ENCODE measurements at places on chromosomes 7 and 10. TPM values are rescaled to one million over a fixed set of nuclear protein-coding genes. Genes with fewer than 3 reads are reported as not detected.

Gene CCNJ
- 6.9 TPM for total RNA-seq

DNA sequence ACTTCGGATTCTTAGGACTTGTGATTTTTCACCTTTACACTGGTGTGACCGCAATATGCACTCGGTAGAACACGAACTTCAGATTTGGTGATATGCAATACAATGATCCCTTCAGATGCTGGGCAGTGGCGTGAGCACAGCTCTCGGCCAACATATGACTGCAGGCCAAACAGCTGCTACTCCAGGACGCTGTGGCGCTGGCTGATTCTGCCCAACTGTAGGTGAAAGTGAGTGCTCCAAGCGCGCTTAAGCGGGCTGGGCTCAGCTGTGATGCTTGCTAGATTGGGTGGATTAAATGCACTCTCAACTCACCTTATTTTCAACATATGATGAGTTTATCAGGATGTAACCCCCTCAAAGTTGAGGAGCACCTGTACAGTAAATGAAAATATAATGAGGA, 137.6 kb upstream of the RET start:
- no peak overlapping the region for H3K4me3 ChIP-seq
- no peaks in the 10 kb centered on the region for H3K4me1 ChIP-seq
- H3K27me3 ChIP-seq: no peaks in the 10 kb centered on the region
- no peak overlapping the region for H3K27ac ChIP-seq
- DNase-seq: no peak

DNA sequence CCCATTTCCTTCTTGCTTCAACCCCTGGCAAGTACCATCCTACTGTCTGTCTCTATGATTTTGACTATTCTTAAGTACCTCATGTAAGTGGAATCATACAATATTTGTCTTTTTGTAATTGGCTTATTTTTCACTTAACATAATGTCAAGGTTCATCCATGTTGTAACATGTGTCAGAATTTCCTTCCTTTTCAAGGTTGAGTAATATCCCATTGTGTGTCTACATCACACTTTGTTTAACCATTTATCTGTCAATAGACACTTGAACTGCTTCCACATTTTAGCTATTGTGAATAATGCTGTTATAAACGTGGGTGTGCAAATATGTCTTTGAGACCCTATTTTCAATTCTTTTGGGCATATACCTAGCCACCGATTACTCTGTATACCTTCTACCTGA, 14.0 kb upstream of the CDK14 start:
- no peak for DNase-seq
- no peaks in the 10 kb centered on the region for H3K36me3 ChIP-seq
- H3K27ac ChIP-seq: no peak overlapping the region

GRCh38 chr10:17019696-17020095, 109.9 kb downstream of the CUBN start:
- H3K27ac ChIP-seq: no peak overlapping the region
- H3K4me1 ChIP-seq: peaks cover 9% of the 10 kb centered on the region
- no peak for DNase-seq
- no peak overlapping the region for H3K4me3 ChIP-seq
- H3K27me3 ChIP-seq: no peaks in the 10 kb centered on the region
